Fibroblast of skin of right biceps (primary cell): ENCODE measurements at places on chromosomes 4 and X.

DNA sequence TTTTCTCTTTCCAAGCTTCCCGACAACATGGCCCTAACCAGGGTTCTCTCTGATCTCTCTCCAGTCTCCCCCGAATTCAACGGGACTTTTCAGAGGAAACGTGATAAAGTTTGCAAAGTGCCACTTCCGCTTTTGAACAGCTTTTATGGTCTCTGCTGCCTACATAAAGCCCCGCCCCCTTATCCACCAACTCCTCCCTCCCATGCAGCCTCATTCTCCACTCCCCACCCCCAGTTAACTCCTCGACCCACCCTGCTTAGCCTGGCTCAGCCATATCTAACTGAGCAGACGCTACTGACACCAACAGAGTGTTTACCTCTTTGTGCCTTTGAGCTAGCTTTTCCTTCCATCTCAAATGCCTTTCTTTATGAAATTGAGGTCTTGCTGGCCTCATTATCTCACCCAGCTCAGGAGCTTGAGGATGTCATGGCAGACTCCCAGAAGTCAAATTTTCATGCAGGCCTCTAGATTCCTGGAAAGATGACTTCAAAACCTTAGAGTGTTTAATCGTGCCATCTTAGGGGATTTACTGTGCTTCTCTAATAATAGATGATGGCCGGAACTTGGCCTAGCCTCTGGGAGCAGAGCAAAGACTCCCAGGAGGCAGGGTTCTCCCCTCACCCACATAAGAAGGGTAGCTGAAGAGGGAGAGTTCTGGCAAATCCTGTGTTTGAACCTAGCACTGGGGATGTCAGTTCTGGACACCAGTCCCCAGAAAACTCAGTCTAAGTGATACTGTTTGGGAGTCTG lies 606.0 kb downstream of the BCOR start:
- DNase-seq: no peak

DNA sequence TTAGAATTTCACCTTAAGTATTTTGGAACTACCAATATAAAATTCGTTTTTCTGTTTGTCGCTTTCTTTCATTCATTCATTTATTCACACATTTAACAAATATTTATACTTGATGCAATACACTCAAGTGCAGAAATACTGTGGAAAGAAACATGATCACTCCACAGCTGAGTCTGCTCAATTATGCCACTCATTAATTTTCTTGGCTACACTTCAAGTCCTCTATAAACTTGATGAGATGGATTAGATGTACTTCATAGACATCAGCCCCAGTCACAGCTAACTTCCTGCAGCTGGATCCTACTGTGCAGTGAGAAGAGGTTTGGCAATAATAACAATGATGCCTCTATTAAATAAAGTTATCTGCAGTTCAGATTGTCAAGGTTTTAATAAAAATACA lies 208.1 kb downstream of the PDGFC start:
- DNase-seq: peak; percentile 17

- peak; percentile 4 for DNase-seq
Observed at GRCh38 chr4:242121-242848, 63.0 kb downstream of the ZNF732 start.

GRCh38 chrX:86263526-86263925 lies 115.3 kb downstream of the DACH2 start:
- no peak for DNase-seq

- DNase-seq: peak; percentile 66
Observed at GRCh38 chr4:94880956-94881355, 123.2 kb downstream of the BMPR1B start.

DNA sequence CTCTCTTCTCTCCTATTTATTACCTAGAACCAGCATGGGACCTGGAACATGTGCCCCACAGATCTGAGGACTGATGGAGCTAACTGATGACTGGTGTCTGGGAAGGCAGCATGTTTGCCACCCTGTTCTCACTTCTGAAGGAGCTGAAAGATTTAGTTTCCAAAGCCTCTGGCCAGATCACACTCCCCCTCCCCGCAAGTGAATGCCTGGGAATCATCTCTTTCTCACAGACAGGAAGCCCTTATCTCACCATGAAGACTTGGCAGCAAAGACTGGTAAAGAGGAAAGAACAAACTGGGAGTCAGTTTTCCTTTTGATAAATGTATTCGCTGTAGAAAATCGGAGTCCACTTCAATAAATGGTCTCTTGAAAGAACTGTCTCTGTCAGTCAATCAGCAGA lies 21.0 kb upstream of the PCYT1B start:
- no peak for DNase-seq

GRCh38 chr4:123599920-123600810 lies 203.6 kb downstream of the SPRY1 start:
- peak; percentile 55 for DNase-seq

- DNase-seq: no peak
Observed at GRCh38 chr4:123516576-123516975, 120.0 kb downstream of the SPRY1 start.

- no peak for DNase-seq
Observed at GRCh38 chr4:176358083-176358469, 38.3 kb downstream of the SPCS3 start.

GRCh38 chr4:152368001-152368400 lies 167.9 kb downstream of the FBXW7 start:
- no peak for DNase-seq

DNA sequence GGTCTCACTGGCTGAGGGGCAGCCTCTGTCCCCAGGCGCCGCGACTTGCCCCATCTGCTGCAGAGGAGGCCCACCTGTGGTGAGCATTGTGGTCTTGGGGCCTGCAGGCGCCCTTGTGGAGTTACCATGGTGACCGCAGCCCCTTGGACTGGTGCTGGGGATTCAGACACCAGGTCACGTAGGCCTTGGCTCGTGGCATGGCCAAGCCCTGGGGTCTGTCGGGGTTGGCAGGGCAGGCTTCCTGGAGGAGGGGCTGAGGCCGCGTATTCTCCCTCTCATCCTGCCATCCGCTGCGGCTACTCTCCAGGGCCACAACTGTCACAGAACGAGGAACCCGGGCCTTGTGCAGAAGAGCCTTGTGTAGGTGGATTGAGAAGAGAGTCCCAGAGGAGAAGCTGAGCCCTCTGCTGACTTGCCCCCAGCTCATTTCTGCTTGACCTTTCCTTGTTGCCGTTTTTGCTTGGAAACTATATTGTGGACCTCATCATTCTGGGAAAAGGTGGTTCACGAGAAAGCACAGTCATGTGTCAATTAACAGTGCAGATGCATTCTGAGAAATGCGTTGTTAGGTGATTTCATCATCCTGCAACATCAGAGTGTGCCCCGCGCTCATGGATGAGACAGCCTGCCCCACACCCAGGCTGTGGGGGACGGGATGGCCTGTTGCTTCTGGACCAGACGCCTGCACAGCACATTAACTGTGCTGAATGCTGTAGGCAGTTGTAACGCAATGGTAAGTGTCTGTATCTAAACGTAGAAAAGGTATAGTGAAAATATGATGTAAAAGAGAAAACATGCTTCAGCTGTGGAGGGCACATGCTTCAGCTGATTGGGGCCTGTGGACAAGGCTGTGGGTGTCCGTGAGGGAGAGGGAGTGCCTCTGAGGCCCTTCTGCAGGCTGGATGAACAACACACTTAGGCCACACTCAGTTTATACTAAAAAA lies 38.5 kb downstream of the TRMT44 start:
- peak; percentile 36 for DNase-seq

DNA sequence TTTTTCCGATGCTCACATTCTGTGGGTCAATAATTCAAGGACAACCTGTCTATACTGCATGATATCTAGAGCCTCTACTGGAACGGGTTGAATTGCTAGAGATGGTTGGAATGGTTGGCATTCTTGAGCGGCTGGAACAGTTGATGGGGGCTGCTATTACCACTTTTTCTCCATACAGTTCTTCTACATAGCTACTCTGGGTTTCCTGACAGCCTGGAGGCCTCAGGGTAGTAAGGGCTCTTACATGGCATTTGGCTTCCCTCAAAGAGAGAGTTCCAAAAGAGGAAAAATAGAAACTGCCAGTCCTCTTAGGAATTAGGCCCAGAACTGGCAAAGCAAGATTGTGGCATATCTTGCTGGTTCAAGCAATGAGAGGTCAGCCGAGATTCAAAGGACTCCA lies 53.1 kb downstream of the NAA11 start:
- no peak for DNase-seq

- DNase-seq: no peak
Observed at GRCh38 chrX:156002507-156002906, 5.0 kb downstream of the IL9R start.

DNA sequence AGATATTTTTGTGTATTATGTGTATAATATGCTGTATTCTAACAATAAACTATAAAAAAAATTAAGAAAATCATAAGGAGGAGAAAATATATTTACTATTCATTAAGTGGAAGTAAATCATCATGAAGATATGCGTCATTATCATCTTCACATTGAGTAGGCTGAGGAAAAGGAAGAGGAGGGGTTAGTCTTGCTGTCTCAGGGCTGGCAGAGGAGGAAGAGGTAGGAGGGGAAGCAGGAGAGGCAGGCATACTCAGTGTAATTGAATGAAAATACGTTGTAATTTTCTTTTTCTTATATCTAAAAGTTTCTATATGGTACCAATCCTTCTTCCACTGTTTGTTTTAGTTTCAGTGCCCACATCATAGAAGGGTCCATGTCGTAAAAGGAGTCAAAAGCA lies 9.8 kb upstream of the TMEM185A start:
- no peak for DNase-seq

- DNase-seq: no peak
Observed at GRCh38 chr4:187422655-187423054, 572.9 kb upstream of the ZFP42 start.

- no peak for DNase-seq
Observed at GRCh38 chr4:72887152-72887551, 182.4 kb downstream of the COX18 start.

DNA sequence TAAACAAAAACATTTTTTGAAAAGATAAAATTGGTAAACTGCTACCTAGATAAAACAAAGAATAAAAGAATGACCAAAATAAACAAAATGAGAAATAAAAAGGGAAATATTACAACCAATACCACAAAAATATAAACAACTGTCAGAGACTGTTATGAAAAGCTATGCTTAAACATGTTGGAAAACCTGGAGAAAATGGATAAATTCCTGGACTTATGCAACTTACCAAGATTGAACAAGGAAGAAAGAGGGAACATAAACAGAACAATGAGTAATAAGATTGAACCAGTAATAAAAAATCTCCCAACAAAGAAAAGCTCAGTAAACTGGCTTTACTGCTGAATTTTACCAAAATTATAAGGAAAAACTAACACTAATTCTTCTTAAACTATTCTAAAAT lies 518.7 kb downstream of the GRXCR1 start:
- DNase-seq: no peak

DNA sequence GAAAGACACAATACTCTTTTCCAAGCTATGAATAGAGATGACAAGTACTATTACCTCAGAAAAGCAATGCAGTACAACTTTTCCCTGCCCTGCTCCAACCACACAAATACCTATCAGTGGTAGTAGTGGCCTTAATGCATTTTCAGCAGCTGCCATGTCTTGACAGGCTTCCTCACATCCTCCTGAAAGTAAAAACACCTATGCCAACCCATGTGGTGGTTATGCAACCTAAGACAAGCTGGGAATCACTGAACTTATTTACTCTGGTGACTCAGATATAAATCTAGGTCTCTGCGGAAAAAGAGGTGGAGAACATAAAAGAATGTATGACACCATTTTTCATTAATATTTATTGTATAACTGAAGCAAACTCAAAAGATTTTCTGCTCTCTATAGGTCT lies 14.5 kb downstream of the WDFY3 start:
- DNase-seq: peak; percentile 67

GRCh38 chr4:1058198-1058996 lies 47.0 kb downstream of the FGFRL1 start:
- peak; percentile 21 for DNase-seq

GRCh38 chr4:23015821-23016220 lies 323.1 kb downstream of the GBA3 start:
- DNase-seq: peak; percentile 77

GRCh38 chrX:106611679-106612392 lies at the start of gene RADX:
Gene RADX, plus strand, starts transcription at chrX:106611978. Its CDS starts 103 bp downstream, at chrX:106612081.
- peak; percentile 74 for DNase-seq

- no peak for DNase-seq
Observed at GRCh38 chr4:134807231-134807745, 605.7 kb upstream of the PABPC4L start.

- DNase-seq: no peak
Observed at GRCh38 chr4:26884486-26884988, 23.9 kb downstream of the STIM2 start.

GRCh38 chrX:22758807-22759481 lies 240.8 kb upstream of the DDX53 start:
- no peak for DNase-seq

DNA sequence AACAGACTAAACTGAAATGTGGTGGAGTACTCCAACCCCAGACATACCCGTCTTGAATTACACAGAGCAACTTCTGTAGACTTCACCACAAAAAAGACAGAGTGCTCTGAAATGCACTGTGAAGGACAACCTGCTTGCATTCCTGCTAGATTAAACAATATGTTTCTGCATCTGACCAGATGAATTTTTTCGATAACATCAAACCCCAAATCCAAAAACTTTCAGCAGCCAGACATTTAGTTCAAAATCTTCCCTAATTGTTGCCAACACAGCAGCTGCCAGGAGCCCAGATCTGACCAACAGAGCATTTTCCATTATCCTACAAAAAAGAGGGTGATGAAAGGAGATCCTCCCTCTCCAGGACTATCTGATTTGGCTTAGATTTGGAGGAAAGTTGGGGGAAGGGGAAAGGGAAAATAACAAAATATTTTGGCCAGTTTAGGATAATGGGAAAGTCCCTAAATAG lies 356.5 kb downstream of the PDGFC start:
- peak; percentile 98 for DNase-seq

GRCh38 chr4:143215873-143216272 lies 31.2 kb downstream of the USP38 start:
- no peak for DNase-seq

GRCh38 chr4:172900900-172901299 lies 267.7 kb upstream of the GALNT7 start:
- DNase-seq: no peak

GRCh38 chr4:148740701-148741100 lies 298.5 kb upstream of the NR3C2 start:
- DNase-seq: no peak

DNA sequence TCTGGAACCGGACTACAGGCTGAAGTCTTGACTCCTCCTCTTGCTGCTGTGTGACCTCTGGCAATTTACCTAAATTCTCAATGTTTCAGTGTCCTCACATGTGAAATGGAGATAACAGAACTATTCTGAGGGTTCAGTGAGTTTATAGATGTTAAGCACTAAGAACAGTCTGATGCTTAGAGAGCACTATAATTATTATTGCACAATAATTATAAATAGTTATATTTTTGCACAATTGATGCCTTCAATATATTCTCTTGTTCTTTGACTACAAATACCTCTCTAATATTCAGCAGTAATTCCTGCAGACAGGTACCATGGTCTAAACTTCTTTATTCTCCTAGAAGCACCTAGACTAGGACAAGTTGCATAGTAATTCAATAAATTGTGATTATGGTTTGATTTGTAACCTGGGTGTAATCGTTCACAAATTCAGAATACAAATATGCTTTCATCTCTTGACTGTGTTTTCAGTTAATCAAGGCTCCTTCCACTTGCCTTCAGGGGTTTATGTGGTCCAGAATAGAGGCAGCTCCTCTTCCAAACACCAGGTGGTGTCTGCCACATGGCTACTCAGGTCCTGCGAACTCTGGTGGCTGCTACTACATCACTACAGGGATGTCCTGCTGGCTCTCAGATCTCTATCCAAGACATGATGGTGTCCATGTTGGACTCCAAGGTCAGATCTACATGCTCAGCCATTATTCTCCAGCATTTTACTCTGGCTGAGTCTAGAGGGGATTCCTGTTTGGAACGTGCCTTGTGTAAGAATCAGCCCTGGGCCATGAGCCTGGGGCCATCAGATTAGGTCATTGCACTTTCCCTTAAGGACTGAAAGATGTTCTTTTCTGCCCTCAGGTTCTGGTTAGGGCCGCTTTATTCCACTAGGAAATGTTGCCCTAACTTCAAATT lies 103.4 kb downstream of the QRFPR start:
- no peak for DNase-seq
